ENCODE measurements at places on chromosomes 12 and 14.

GRCh38 chr14:24904533-24904932 lies 145.4 kb downstream of the STXBP6 start:
- no peak for DNase-seq

GRCh38 chr14:67998834-67999233 lies 179.3 kb downstream of the RAD51B start:
- no peak for DNase-seq

DNA sequence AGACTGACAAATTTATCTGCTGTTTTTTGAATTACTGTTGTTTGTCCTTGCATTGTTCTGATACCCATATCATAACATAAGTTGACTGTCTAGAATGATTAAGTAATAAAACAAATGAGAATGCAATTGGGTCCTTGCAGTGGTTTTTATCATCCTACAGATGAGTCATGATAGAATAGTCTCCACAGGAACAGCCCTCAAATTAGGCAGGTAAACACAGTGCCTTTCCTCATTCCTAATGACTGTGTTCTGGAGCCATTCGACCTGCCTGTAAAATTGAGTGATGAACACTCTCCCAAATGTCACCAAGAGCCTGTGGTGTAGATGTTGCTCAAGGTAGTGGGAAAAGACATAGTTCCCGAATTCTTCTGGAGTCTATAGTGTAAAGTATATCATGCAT lies 12.3 kb downstream of the NKX2-8 start:
- DNase-seq, result no peak

DNA sequence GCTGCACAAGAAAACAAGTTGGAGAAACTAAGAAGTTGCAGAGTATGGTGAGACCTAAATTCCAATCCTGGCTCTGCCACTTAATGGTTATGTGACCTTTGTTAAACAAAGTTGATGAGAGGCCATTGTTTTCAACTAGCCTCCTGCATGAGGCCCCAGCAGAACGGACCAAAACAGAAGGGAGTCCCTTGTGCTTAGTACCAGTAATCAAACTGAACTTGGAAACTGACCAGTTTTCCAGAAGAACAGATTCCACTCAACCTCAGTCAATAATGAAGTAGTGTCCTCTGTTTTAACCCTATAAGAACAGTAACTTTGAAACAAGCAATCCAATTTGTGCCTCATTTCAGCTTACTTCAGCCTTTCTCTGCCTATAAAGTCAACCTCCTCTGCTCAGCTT lies 69.9 kb downstream of the C12orf56 start:
- no peak for DNase-seq

DNA sequence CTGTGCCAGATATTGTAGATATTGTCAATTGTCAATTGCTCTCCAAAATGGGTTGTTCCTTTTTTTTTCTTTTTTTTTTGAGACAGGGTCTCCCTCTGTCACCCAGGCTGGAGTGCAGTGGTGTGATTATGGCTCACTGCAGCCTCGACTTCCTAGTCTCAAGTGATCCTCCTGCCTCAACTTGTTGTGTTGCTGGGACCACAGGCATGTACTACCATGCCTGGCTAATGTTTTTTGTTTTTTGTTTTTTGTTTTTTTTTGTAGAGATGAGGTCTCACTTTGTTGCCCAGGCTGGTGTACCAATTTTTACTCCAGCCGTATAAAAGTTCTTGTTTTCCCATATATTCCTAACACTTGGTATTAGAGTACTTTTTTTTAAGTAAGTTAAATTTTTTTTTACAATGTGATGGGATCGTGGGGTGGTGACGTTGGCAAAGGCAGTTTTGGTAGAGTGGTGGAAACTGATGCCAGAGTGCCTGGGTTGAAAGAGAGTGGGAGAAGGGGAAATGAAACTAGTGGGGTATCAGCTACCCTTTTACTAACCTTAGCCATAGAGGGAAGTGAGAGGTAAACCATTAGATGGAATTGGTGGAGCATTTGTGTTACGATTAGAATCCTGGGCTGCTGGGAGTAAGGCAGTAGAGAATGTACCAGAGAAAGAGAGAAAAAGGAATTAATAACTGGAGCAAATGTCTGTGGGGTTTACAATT lies 33.0 kb upstream of the CFAP54 start:
- DNase-seq, result no peak

DNA sequence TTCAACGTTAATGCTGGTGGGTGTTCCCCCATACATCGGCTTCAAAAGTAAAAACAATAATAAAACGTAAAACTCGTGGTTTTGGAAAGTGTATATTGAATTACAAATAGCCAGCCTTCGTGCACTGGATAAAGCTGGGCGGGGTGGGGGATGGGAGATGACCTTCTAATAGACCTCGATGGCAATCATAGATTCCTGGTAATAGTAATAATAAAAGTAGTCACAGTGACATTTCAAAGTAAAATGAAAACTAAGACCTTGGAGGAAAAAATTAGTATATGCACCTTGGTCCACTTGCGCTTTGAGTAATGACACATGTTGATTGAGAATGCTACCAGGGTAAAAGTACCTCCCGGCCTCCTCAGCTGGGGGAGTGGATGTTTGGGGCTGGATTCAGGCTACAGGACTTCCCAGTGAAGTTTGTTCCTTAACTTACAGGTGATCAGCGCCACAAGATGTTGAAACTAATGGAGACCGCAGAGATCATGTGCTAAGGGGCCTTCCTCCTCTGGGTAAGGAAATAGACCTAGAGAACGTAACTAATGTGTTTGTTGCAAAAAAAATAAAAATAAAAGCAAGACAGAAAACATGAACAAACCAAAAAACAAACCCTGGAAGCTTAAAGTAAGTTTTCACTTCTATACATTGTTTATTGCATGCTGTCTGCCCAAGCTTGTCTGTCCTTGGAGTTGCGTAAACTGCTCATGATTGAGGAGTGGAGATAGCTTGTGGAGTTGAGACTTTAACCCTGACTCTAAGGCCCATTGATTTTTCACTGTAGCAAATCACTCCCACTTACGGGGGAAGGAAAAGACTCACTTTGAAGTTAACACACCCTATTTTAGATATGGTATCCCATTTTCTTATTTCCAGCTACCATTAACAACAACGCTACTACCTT lies 907 bp upstream of the LRIG3 start:
- no peak for DNase-seq

GRCh38 chr12:111067498-111067897 lies 147.1 kb upstream of the MYL2 start:
- DNase-seq, result no peak

DNA sequence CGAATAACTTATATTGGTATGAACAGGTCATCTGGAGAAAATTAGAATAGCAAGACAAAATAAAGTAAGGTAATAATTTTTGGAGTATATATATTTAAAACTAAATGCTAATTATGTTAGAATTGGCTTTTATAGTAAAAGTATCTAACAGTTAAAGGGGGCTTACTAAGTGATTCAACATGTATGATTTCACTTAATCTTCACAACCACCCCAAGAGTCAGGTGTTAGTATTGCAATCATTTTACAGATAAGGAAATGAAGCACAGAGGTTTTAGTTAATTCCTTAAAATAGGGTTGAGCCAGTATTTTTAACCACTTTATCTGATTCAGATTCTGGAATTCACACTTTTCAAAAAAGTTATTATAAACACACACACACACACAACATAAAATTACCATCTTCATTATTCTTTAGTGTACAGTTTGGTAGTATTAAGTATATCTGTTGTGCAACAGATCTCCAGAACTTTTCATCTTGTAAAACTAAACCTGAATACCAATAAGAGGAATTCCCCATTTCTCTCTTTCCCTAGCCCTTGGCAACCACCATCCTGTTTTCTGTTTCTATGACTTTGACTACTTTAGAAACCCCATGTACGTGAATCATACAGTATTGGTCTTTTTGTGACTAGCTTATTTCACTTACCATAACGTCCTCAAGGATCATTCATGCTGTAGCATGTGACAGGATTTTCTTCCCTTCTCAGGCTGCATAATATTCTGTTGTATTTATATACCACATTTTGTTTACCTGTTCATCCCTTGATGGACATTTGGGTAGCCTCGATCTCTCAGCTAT lies 12.5 kb downstream of the A2M start:
- DNase-seq, result no peak

DNA sequence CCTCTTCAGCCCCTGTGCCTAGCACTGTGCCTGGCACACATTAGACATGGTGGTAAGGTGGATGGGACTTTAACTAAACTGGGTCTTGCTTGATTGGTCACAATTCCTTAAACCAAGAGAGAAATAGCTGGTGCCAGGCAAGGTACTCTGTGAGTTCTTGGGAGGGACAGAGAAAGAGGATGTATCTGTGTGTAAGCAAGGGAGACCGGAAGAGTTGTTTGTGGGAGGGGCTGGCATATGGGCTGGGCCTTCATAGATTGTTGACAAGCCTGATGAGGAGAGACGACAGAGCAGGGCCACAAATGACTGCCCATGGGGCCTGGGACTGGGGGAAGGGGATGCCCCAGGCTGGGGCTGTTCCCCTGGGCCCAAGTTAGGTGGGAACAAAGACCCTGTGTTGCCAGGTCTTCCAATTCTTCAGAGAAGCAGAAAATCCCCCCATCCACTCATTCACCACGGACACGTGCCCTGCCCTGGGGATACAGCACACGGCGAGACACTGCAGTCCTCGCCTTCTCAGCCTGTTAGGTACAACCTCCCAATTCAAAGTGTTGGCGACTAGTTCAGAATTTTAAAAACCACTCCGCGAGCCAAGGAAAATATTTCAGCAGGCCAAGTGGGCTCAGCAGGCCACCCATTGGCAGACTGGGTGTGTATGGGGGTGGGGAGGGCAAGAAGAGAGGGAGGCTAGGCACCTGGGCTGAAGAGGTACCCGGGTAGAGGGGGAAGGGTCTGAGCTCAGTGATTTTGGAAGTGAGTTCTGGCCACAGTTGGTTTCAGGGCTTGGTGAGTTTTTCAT lies 11.4 kb upstream of the CYP46A1 start:
- no peak for DNase-seq

GRCh38 chr14:53855127-53855526 lies 101.5 kb downstream of the BMP4 start:
- DNase-seq, result no peak

DNA sequence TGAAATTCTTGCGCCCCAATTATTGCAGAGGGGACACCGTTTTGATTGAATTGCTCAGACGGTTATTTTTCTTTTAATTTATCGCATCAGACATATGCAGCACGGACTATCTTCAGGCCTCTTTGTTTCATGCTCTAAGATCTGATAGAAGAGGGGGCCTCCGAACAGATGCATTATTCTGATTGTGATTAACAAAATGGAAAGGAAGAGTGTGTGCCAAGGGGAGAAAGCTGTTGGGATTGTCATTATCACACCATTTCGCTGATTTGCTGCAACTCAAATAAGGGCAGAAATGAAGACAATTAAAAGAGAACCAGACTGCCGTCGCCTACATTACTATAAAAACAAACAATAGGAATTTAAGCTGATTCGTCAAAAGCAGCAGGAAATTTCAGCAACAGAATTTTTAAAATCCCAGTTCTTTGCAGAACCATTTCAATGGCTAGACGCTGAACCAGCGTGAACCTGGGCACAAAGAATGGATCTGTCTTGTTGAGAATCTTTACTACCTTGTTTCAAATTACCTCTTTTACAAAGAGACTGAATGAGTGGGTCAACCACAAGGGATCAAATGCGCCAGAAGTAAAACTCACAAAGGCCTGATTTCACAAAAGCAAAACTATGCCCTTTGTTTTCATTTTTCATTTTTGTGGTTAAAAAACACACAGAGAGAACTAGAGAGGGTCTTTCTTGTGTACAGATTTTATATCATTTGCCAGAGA lies 30.6 kb downstream of the TMEM132D start:
- no peak for DNase-seq

All from activated T-helper 1 cell treated with anti-CD3 and anti-CD28 coated beads, Interleukin-2, amount 50 U/mL, for 16 hours (primary cell).